ENCODE measurements at places on chromosomes 1 and 21.

DNA sequence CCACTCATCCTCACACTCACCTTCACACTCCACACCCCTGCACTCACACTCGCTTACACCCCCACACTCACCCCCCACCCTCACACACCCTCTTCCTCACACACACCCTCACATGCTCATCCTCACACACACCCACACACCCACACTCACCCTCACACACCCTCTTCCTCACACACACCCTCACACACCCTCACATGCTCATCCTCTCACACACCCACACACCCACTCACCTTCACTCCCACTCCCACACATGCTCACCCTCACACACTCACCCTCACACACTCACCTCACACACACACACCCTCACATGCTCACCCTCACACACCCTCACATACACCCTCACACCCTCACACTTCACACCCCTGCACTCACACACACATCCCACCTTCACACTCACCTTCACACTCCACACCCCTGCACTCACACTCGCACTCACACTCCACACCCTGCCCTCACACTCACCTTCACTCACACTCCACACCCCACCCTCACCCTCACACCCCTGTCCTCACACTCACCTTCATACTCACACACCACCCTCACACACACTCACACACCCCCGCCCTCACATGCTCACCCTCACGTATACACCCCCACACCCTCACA, 42.6 kb upstream of the EDN2 start:
- DNase-seq: no peak

- DNase-seq: no peak
Measured at GRCh38 chr1:195851016-195851601, 757.1 kb downstream of the KCNT2 start.

DNA sequence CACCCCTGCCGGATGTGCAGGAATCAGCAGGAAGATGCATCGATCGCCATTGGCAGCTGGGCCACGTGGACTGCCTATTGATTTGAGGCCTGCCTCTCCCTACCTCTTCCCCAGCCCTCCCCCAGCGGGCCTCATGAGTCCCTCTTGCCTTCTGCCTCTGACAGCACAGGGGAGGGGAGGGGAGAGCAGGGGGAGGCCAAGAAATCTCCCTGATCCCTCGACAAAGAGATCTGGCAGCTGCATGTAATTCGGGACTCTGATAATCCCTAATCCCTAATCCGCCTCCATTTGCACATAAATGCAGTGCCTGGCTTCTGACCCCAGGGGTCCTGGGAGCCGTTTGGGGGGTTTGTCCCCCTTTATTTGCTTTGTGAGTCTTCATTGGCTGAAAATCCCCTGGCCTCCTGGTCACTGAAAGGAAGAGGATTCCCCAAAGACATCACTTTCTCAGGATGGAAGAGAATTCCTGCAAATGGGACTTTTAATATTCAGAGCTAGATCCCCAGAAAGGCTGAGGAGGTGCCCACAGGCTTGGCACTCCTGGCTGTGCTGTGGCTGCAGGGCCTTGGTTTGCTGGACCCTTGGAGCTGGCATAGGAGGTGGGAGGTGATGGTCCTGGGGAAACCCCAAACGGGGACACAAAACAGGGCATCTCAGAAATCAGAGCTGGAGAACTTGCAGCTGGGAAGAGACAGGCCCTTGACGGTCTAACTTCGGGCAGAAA, 239.4 kb upstream of the POU3F1 start:
- DNase-seq: no peak

DNA sequence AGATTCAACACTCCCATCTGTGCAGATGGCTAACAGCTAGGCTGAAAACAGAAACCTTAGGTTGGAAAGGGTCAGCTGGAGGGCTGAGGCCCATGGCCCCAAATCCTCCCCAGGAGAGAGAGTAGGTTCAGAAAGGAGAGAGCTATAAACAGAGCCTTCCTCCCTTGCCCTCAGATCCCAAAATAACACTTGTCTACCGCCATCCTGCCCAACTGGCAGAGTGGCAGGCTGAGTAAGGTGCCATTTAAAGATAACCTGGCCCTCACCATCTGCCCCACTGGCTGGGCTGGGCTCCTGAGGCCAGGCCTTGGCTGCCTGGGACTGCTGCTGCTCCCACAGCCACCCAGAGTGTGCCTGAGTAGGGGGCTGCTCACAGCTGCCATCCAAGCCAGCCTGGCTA, 4.3 kb upstream of the SHISA4 start:
- no peak for DNase-seq

DNA sequence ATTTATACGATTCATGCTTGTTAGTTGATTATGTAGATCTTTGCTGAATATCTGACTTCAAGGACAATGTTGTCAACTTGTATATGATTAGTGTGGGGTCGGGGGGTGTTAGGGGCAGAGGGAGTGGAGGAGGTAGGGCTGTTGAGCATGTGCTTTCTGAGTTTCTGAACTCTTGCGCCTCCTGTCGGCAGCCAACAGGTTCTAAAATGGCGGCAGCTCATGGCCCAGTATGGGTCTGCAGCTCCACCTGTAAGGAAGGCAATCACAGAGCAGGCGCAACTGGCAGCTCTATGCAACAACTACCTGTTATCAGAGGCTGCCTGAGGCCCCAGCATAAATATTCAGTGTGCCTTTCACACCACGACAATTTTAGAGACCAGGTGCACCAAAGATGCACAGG, 205.8 kb upstream of the PLXNA2 start:
- no peak for DNase-seq

DNA sequence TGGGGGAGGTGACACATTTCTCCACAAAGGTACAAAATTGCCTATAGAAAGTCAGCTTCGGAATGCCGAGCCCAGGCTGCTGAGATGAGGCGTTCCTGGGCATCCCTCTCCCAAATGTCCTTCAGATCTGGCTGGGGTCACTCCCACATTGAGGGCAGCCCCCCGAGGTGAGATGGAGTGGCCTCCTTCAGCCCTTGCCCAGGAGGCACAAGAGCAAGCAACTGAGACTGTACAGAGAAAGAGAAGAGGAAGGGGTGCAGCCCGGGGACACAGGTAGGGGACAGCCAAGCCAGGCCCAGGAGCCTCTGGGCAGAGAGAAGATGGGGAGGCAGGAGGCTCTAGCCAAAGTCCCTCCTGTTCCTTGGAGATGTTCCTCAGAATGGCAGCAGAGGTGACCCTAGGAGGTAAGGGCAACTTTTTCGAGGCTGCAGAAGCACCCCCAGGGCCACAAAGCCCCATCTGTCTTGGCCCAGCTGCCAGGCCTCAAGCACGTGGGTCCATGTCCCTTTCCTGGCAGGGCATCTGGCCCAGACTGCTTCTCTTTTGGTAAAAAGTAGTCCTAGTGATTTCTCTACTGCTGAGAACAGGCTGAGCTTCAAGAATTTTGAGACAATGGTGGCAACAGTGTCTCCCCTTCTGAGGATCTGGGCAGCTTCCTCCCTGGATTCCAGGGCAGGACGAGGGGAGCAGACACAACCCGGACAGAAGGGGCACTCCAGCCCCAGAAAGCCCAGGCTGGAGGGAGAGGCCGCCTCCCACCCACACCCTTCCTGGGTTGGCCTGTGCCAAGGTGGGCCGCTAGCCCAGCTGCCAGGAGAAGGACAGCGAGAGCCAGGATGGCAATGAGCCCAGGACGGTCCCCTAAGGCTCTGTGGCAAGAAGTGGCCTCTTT, 68.0 kb downstream of the LRRN2 start:
- peak; percentile 39 for DNase-seq

DNA sequence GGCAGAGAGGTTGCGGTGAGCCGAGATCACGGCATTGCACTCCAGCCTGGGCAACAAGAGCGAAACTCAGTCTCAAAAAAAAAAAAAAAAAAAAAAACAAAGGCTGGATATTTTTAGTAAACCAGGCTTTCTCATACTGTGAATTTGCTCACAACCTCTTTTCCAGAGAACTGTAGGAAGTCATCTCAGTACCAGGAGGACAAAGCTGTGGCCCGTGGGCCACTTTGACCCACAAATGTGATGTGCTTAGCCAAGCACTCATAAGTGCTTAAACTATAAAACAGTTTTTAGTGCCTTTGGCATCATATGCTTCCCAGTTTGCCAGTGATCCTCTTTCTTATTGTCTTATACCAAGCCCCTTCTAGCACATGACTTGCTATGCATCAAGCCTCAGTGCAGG, 46.5 kb downstream of the RNF11 start:
- DNase-seq: no peak

- no peak for DNase-seq
Measured at GRCh38 chr1:159030311-159030710, 20.6 kb downstream of the IFI16 start.

DNA sequence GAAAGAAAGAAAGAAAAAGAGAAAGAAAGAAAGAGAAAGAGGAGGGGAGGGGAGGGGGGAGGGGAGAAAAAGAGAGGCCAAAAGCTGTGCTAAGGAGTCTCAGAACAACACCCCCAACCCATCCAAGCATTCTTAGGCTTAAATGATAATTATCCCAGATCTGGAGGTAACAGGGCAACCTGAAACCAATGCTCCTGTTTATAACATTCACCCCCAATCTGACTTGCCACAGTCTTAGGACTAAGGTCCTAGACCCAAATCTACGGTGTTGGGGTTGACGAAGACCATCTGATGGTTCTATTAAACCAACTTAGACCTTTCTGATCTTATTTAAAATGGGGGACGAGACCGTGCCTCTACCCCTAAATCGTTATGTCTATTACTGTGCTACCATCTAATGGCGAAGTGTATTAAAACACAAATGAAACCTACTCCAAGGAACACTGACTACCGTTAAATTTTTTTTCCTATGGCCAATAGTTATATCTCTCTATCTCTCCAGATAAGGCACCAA, 119.3 kb upstream of the CDC42BPA start:
- no peak for DNase-seq

DNA sequence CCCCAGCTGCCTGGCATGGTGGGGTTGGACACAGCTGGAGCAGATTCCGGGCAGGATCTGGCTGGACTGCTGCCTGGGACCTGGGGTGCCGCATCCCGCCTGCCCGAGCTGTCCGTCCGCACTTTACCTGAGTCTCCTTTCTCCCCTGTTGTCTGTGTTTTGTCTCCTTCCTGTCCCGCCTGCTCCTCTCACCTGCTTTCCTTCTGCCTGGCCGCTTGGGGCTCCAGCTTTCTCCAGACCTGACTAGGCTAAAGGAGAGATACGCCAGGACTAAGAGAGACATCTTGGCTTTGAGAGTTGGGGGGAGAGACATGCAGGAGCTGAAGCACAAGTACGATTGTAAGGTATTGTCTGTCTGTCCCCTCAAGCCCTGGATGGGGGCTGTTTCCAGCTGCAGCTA, 73.3 kb downstream of the ARHGEF10L start:
- DNase-seq: no peak

- DNase-seq: no peak
Measured at GRCh38 chr21:16587681-16588375, 858.0 kb downstream of the USP25 start.

GRCh38 chr1:60290393-60290792, 216.8 kb upstream of the C1orf87 start:
- no peak for DNase-seq

DNA sequence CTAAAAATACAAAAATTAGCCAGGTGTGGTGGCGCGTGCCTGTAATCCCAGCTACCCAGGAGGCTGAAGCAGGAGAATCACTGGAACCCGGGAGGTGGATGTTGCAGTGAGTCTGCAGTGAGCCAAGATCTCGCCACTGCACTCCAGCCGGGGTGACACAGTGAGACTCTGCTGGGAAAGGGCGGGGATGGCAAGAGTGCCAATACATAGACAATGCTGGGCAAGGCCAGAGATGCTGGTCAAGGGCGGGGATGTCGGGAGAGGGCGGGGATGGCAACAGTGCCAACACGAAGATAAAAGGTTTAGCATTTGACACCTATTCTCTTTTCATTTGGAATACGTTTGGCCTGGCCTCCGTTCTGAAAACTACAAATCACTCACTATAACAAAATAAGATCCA, 11.0 kb downstream of the SSU72 start:
- no peak for DNase-seq

- DNase-seq: no peak
Measured at GRCh38 chr1:74467786-74468377, 44.5 kb downstream of the LRRC53 start.

DNA sequence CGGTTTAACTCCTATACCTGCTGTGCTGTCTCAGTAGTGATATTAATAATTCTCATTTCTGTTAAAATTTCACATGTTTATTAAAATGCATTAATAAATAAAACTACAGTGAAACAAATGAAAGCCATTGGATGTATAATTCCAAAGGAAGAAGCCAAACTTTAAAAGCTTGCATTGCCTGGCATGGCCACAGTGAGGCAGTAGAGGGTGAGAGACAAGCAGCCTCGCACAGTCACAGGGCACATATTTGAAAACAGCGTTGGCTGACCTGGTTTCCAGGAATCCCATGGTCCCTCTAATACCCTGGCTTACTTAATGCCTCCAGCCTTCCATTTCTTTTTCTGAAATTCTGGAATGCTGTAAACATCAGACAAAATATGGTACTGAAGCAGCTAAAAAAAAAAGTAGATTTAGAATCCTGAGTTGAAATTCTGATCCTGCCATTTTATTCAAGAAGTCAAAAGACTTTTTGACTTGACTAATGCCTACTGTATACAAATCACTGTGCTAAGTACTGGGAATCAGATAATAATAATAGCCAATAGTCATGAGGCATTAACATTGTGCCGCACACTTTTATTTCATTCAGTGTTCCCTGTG, 6.7 kb upstream of the RNASEL start:
- peak; percentile 67 for DNase-seq

DNA sequence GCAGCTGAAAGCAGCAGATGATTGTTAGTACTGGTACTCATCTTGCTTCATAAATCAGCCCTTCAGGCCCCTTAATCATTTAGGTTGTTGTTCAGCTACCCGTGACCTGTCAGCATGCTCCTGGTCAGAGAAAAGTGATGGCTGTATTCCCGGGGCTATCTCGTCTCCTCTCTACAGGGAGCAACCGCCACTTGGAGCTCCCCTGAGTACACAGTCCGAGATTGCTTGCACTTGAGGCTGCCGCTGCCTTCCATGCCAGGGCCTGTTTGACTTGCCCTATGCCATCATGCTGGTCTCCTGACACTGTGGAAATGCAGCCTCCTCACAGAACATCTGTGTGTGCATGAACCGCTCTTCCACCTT, 97.5 kb downstream of the SPATA46 start:
- DNase-seq: no peak
